ENCODE measurements at places on chromosomes 1 and 21. TPM values are rescaled to one million over a fixed set of nuclear protein-coding genes. Genes with fewer than 3 reads are reported as not detected.

Gene TNFRSF14
- total RNA-seq: 63.6 TPM

- DNase-seq: no peak
These were observed 27.3 kb upstream of the RNF19B start for GRCh38 chr1:32991819-32992488.

DNA sequence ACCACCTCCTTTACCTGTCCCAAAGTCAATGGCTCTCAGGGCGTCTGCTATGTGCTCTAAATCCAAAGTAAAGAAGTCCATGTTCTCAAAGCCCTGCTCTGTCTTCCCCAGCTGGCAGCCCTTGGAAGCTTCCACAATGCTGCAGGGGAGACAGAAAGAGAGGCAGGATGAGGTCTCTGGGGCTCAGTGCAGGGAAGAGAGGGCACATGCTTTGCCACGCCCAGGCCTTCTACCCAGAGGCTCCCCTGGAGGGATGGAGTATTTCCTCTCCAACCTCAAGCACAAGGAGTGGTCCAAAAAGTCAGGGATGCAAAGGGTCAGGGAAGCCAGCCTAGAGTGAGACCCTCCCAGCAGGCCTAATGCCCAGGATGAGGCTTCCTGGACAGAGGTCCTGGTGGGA is 10.2 kb downstream of the TRIM63 start:
- no peak for DNase-seq

DNA sequence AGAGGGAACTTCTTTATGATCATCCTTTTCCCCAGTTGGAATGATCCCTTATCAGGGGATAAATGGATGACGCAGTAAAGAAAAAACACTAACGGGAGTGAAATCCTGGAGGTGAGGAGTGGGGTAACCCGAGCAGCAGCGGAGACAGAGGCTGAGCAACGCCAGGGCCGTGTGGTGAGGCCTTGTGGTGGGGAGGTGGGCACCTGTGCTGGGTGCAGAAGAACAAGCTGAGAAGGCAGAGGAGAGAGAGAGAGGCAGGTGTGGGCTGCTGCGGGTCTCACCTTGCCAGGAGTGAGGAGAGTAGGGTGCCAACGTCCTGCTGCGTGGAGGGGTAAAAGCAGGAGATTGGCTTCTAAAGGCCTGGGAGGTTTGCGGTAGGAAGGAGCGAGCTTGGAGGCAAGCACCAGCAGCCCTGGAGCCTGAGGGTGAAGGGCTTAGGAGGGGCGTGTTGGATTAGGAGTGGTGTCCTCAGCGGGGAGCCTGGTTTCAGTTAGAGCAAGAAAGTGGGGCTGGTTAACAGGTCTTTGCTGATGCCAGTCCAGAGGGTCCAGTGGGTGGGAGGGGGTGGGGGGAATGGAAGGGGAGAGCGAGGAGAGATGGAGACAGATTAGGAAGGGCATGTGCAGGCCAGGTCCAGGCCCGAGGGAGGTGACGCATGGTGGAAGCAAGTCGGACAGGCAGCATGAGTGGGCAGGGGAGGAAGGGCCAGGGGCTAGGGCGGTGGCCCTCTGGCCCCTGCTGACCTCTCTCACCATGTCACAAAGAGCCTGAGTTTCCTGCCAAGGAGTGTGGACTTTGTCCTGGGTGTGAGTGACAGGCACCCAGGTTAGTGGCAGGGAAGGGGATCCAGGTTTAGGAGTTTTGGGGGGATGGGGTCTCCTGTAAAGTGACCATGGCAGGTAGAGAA is 36.7 kb upstream of the LHX4 start:
- DNase-seq: no peak

GRCh38 chr1:230268371-230269170 is 157.6 kb downstream of the PGBD5 start:
- peak; percentile 67 for DNase-seq

- DNase-seq: no peak
These were observed 144.9 kb upstream of the HP1BP3 start for GRCh38 chr1:20931930-20932436.

DNA sequence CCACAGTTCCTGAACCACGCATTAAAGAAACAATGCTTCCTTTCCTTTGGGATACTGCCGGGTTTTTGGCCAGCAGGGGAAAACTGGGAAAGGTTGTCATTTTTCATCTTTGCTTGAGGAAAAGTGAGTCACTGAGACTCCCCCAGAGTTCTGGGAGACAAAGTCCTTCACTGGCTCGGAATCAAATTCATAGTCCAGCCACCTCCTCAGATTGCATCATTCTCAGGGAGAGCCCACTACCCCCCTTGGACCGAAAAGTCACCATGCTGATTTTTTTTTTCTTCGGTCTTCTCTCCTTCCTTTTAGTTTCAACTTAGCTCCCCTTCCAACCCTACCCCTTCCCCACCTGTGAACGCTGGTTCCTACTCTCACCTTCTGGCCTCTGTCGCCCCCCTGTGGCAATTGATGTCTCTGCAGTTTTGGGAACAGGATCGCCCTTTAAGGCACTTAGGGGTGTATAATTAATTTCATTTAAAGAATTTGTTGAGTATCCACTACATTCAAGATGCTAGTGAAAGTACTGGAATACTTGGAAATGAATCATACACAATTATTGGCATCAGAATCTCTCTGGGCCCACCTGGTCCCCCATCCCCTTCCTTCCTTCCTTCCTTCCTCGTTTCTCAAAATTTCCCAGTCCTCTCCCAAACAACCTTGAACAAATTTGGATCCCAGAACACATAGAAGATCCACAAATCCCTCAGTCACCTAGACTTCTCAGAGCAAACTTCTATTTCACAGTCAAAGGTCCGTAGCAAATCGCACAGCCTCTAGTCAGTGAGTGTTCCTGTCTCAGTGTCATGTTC is 6.9 kb downstream of the ACKR1 start:
- DNase-seq: no peak

DNA sequence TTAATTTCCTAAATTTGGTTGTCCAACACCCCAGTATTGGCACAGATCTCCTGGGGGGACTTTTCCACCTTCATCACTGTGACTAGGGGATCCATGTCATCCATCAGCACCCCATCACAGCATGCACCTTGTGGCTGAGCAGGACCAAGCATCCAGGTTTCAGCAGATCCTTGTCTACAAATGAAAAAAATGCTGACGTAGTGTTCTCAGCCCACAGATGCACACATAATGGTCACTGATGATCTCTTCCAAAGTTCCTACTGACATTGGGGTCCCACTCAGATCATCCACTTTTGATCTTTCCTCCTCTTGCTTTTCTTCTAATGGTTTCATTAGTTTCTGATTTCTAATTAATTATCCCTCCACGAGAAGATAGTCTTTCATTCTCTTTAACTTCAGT is 373.1 kb downstream of the TBX15 start:
- DNase-seq: no peak

Measured in posterior vena cava (tissue), 2 donors.